Mucosa of descending colon (tissue), 3 donors: ENCODE measurements at places on chromosomes 16 and 17. TPM values are rescaled to one million over a fixed set of nuclear protein-coding genes. Genes with fewer than 3 reads are reported as not detected.

DNA sequence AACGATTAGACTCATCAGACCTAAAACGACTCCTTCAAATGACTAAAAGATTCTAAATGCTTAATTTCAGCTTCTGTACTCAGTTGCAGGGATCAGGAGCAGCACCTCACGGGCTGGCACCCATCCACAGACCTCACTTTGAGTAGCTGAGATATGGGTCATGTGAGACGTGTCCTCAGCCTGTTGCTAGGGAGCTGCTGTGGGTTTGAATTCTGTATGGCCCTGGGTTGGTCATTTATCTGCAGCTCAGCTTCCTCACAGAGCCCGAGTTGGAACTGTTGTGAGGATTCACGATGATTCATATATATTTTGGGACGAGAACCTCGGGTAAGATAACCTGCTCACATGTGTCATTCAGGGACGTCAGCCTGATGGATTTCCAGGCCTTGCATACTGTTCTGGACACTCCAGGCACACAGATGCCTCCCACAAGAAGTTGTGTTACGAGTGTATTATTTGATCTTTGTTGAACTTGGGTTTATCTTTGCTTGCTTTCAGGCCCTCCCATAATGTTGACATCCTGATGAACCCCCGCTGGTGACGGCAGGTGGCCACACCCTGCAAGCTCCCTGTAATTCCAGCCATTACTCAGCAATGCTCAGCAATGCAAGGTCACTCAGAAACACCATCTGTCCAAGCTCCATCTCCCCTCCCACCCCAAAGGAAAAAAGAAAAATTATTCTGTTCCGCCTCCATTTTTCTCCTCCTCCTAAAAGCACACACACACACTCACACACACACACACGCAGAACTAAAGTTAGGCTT is 137.6 kb downstream of the RBFOX3 start:
- DNase-seq, result peak; percentile 27

DNA sequence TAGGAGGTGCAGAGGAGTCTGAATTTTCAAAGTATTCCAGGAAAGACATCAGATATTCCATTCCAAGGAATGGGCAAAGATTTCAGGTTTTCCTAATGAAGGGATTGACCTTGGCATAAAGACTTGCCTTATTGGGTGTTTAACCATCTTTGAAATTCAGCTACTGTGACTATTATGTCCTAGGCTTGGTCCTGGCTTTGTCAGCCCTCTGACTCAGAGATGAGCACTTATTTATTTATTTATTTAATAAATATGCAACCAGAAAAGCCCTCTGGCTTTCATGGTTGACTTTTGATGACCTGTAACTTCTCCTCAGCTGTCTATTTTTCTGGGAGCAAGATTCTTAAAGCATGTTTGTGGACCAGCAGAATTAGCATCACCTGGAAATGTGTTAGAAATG is 455.1 kb downstream of the KIF2B start:
- DNase-seq, result no peak

DHRS7C gene
- 0.85 TPM for total RNA-seq

ZNF771 gene
- 4.3 TPM for total RNA-seq

- no peak for DNase-seq
These were observed 17.8 kb downstream of the LRRC75A start for GRCh38 chr17:16474012-16474725.

- DNase-seq, result no peak
These were observed 86.4 kb upstream of the MYOCD start for GRCh38 chr17:12579288-12579687.

DNA sequence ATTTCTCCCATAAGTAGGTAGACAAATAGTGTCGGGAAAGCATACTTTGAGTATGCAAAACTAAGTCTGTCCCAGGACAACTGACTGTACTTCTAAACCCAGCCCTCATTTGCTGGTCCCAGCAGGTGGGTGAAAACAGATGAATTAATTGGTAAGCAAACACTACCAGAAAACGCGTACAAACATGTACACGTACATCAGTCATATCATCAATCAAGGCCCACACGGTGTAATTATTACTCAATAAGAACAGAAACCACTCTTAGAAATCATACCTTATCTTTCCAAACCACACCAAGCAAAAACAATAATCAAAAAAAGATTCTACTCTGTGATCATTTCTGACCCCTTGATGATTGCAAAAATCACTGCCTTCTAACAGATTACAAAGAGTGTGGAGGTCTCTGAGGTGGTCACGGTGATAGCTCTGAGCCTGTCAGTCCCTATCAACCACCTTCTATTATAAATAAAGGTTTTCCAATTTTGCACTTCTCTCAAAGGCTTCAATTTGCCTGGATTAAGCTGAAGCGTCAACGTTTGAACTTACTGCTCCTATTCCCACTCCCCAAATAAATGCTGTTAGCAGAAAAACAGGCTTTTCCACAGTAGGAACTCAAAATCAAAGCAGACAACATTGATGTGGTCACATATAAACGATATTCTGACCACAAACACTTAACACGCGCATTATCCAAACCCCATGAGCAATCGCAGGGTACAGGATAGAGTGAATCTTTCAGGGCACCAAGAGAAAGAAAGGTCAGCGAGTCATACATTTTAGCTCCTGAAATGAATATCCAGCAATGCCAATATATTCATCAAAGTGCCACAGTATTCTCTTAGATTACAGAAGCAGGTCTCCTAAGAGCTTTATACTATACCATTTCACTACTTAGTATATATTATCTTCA is 211.9 kb downstream of the STX8 start:
- no peak for DNase-seq

- DNase-seq, result peak; percentile 85
These were observed 5.8 kb upstream of the RARA start for GRCh38 chr17:40303009-40303657.

KRT39 gene
- total RNA-seq, result 0.52 TPM

DNA sequence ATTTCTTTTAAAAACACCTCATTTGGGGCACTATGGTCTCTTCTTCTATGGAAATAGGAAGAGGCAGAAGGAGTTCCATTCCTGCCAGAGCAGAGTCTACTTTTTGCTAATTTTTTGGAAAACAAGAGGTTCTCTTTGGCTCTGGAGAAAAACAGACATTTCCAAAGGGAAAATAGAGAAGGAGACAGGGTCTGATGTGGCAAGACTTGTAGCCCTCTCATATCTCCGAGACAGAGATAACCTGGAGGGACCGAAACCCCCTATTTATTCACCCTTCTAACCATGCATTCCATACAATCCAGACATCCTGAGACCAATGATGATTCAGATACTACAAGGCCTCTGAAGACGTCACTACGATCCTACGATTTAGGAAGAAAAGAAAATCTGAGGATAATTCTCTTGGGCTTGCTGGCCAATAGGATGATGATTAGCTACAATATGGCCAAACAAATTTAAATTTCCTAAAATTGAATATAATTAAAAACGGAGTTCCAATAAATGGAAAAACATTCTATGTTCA is 70.2 kb downstream of the HIC1 start:
- DNase-seq, result no peak

GRCh38 chr16:12545297-12545610 is 258.4 kb downstream of the CPPED1 start:
- DNase-seq, result no peak

DNA sequence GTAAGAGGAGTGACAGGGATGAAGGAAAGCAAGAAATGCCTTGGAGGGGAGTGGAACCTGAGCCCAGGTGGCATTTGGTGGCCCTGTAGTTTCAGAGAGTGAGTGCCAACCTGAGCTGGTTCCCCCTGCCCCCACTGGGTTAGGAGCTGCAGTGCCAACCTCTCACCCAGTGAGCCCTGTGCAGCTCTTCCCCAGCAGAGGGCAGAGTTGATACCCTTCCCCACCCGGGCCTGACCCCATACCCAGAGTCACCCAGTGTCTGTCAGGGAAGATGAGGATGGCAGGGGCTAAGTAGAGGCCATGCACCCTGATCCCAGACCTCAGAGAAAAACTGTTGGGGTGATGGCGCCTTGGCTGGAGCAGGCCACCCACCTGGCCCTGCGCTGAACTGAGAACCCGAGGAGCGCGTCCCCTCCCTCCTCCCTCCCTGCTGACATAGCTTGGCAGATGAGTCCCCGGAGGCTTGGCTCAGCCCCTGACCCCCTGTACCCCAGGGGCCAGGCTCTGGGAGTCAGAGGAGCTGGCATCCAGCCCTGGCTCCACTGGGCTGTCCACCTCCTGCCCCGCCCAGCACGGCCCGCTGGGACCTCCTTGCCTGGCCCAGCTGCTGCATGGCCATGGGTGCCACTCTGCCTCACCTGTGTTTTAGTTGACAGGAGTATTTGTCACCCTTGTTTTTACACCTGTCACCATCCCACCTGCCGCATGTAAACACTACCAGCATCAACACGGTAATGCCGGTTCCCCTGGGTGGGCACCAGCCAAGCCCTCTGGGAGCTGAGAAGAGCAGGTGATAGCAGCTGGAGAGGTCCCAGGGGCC is 113.9 kb downstream of the AMFR start:
- no peak for DNase-seq

DNA sequence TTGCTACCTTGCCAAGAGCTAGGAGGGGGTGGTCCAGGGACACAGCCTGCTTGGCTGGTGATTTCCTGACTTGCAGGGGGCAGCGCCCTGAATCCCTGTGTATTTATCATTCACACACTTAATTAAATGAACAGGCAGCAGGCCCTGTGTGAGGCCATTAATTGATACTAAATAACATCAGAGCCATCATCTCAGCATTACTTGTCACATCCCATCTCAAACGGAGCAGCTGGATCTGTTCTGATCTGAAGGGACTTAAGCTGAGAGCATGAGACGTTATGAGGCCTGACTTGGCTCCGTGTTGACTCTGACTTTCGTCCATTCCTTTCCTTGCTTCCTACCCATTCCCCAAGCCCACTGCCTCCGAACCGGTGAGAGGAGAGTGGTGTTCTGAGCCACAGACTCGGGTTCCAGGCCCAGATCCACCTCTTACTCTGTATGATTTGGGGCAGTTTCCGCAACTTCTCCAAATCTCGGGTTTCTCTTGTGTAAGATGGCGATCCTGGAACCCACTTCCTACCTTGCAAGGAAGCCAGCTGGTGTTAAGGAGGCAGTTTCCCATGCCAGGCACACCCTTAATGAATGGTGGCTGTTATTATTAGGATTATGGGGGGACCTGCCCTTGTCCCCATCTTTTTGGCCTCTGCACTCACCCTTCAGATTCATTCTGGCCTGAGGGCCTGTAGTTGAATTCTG is 33.8 kb downstream of the CACNA1G start:
- no peak for DNase-seq

KCNG4 gene
- not detected for total RNA-seq
